ENCODE measurements at places on chromosomes 1 and 21.

- no peak for DNase-seq
These were observed 15.1 kb downstream of the MIGA1 start for GRCh38 chr1:77794550-77794949.

DNA sequence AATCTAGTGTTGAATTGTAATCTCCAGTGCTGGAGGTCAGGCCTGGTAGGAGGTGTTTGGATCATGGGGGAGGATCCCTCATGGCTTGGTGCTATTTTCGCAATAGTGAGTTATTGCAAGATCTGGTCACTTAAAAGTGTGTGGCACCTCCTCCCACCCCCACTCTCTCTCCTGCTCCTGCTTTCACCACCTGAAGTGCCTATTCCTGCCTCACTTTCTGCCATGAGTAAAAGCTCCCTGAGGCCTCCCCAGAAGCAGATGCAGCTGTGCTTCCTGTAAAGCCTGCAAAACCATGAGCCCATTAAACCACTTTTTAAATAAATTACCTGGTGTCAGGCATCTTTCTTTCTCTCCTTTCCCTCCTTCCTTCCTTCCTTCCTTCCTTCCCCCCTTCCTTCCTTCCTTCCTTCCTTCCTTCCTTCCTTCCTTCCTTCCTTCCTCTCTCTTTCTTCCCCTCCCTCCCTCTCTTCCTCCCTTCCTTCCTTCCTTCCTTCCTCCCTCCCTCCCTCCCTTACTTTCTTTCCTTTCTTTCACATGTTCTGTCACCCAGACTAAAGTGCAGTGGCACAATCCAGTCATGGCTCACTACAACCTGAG, 172.4 kb downstream of the C1orf21 start:
- DNase-seq: no peak

GRCh38 chr1:230067871-230068620, 1.0 kb downstream of the GALNT2 start:
- peak; percentile 53 for DNase-seq

DNA sequence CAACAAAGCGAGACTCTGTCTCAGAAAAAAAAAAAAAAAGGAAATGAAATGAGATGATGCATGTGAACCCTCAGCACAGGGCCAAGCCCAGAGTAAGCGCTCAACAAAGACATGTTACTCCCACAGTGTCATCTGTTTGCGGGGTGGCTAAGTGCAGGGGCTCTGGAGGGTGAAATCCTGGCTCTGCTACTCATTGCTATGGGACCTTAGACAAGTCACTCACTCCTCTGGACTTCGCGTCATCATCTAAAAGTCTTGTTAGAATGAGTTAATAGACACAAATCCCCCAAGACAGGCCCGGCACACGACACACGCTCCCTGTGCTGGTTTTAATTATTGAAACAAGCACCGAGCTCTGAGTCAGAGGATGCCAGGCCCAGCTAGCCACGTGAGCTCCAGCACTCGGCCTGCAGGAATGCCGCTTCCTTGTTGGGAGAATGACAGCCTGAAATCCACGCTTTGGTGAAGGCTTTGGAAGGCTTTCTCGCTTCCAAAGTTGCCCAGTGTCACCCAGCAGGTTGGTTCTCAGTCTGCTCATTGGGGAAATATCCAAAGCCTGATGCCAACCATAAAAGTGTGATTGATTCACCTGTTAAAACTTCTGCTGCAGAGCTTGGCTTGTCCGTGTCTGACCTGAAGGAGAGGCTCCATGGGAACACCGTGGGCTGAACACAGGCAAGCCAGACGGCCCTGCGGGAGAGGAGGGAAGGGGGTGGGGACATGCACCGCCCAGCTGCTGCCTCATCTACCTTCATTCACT, 36.7 kb upstream of the TARDBP start:
- DNase-seq: no peak

GRCh38 chr1:206710460-206710823, 25.7 kb downstream of the MAPKAPK2 start:
- no peak for DNase-seq

GRCh38 chr1:245428681-245429080, 273.9 kb downstream of the KIF26B start:
- DNase-seq: no peak

DNA sequence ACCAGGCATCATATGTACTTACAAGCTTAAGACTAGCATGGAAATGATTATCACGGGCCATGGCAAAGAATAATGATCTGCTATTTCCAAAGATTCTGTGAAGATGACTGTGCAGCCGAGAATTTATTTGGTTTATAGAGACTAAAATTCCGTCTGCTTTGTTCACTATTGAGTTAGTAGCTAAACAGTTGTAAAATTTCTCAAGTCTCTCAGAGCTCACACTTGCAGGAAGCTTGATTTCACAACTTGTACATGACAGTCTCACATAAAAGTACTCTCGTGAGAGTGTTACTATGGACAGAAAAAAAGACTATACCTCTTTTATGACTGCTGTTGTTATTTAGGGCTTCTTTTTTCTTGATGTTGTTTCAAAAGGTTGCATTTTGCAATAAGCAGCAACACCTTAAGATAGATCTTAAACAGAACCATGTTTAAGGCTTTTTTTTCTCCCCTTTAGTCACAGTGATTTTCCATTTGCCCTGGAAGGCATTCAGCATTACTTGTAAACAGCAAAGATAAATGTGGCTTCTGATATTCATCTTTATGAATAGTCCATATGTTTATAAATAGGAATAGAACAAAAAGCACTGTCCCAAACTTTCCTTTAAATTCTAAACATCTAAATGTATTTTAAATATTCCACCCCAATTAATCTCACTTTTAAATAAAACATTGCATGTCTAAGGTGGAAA, 24.8 kb downstream of the ST6GALNAC5 start:
- DNase-seq: no peak

- no peak for DNase-seq
These were observed 282.1 kb upstream of the LYPLAL1 start for GRCh38 chr1:218891577-218891976.

DNA sequence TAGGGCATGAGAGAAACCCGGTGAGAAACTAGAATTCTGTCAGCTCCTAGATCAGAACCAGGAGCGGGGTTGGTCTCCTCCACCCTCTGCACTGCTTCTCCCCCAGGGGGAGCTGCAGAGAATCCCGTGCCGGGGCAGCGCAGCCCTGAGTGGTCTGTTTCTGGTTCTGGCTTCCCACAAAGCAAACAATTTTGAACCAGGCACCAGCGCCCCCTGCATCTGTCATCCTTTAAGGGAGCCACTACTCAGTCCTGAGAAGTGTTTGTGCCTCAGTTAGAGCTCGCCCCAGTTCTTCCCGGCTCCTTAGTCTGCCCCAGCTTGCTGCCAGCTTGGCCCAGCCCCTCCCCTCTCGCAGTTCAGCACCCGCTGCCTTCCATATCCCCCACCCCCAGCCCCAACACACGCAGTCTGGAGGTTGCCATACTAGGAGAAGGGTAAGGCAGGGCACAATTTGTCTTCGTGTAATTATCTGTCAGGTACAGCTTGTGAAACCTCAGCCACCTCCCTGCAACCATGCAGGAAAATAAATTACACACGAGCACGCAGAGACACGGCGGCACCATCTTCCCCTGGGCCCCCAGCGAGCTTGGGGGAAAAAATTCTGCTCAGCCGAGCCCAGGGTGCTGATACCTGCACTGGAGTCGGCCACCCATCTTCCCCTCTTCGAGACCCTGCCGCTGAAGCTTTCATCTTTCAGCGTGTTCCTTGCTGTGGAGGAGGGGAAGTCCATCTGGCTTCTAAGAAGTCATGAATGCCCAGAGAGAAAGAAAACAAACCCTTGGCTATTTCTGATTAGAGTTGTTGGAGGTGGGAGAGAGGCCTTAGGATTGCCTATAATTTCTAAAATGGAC, 62.6 kb upstream of the CD1D start:
- peak; percentile 24 for DNase-seq
